ENCODE measurements at places on chromosomes 2 and 18.

GRCh38 chr2:237901932-237902850, 42.8 kb downstream of the RAMP1 start:
- no peak for DNase-seq

DNA sequence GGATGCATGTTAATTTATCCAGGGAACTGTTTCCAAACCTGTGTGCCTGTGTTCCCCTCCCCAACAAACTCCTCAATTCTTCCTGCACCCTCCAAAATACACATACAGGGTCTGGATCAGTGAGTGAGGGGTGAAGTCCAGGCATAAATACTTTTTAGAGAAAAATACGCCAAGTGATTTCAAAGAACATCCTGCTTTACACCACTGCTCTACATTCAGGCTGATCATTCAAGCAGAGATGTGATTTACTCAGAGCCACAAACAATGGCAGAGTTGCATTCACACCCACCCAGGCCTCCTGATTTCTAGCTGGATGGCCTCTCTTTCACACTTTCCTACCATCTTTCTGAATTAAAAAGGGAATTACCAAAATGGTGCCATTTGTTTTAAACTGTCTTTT, 289.5 kb upstream of the SLC14A2 start:
- DNase-seq, result no peak

DNA sequence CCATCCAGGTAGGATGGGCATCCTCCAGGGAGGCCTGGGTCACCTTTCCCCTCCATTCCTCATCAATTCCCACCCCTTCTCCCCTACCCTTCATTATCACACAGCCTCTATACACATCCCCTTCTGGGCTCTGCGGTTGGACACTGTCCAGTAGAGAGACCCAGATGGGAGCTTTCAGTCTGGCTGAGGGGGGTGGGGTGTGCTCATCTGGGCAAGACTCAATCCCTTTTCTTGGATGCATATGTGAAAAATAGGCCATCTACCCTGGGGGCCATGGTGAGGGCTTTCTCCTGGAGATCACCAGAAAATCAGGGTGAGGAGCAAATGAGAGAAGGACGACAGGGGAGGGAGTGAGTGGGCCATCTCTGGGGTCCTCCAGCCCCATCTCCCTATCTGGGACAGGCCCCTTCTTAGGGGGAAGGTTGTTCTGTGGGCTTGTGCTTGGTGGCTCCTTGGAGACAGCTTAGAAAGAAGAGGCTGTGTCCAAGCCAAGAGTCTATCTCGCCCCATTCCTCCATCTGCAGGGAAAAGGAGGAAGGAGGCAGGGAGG, 160.1 kb downstream of the DYSF start:
- DNase-seq, result peak; percentile 19

- DNase-seq, result no peak
These were observed 23.8 kb upstream of the TXNDC2 start for GRCh38 chr18:9861933-9862332.

DNA sequence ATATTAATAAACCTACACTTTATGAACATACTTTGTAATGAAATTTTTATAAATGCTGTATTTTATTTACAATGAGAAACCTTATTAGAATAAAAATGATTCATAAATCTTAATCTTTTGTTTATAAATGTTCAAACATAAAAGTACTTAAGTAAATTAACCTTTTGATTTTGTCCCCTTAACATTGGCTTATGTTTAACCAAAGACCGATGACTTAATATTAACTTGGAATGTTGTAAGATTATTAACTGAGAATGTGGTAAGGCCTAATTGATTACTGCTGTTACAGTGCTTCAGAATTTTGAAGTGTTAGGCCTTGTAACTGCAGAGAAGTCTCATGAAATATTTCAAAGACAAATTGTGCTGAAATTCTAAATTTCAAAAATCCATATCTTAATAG, 5.7 kb downstream of the CPS1 start:
- DNase-seq, result no peak

- no peak for DNase-seq
These were observed 22.6 kb upstream of the ITGB6 start for GRCh38 chr2:160222546-160223283.

DNA sequence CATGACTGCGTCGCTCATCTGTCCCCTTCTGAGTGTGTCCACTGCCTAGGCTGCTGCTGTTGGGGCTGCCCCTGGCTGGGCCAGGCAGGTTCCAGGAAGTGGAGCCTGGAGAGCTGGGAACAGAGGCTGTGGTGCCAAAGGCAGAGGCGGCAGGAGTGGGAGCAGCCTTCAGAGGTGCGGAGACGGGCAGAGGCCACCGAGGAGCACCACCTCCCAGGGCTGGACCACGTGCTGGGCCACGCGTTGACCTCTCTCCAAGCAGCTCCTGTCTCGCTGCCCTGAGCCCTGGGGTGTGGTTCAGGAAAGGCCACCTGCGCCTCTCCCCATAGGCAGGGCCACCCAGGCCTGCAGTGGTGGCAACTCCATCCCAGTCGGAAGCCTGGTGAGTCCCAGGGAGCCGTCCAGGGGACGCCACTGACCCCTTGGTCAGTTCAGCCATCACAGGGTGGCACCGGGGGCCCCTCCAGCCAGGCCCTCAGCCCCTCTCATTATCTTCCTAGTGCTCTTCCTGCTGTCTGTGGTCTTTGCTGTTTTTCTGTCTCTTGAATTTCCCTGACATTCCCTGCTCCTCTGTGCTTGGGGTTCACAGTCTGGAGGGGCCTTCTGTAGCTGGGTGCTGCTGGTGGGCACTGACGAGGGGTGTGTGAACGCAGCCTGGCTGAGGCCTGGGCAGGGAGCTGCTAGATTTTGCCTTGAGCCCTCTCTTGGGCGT, 122.8 kb upstream of the HS6ST1 start:
- DNase-seq, result peak; percentile 15

DNA sequence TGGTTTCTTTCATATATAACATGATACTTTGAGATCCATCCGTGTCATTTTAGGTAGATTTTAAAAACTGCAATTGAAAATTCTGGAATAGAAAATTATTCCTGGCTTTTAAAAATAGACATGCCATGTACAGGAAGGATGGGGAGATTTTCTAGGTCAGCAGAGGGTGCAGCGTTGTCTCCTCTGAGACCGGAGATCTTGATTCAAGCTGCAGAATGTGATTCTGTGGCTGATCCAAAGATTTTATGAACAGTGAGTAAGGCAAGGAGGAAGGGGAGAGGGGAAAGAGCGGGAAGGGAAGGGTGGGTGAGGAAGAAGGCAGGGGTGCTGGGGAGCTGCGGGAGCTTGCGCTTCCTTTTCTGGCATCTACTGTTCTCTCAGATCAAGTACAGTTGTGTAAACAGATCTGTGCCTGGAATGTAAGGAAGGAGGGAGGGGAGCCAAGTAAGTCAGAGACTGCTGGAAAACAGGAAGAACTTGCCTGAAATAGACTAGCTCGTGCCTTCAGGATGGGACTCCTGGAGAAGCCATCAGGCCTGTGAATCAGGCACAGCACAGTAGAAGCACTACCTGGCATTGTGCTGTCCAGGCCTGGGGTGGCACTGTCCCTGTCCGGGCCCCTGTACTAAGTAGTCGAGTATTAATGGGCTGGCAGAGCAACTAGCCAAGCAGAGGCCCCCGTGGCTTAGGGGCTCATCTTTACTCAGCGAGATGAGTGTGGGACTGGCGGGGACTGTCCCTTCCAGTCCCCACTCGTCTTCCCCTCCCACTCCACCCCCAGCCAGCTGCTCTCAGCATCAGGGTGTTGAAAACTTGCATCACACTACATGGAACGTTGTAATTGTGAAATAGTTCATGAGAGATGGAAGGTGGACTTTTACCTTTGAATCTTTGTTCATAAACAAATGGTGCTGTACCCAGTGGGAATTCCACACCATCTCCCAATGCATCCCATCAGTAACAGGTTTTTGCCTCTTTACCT, 163.5 kb downstream of the UXS1 start:
- peak; percentile 86 for DNase-seq
